Activated CD8-positive, alpha-beta T cell treated with anti-CD3 and anti-CD28 coated beads for 36 hours (primary cell): ENCODE measurements at places on chromosomes 7 and 10. TPM values are rescaled to one million over a fixed set of nuclear protein-coding genes. Genes with fewer than 3 reads are reported as not detected.
A peak's percentile ranks its signal among the peaks of the same experiment; 100 is the strongest.

VAX1 gene
- not detected for total RNA-seq

ACSM6 gene
- not detected for total RNA-seq

SEC24C gene
- total RNA-seq, result 88.7 TPM

UBN2 gene
- 7.0 TPM for total RNA-seq

MYL10 gene
- total RNA-seq, result not detected

TIMM23 gene
- 70.7 TPM for total RNA-seq

GNG11 gene
- not detected for total RNA-seq

C7orf33 gene
- not detected for total RNA-seq

LIPN gene
- total RNA-seq, result not detected

CALML3 gene
- total RNA-seq, result not detected

PRSS37 gene
- total RNA-seq, result not detected

DNA sequence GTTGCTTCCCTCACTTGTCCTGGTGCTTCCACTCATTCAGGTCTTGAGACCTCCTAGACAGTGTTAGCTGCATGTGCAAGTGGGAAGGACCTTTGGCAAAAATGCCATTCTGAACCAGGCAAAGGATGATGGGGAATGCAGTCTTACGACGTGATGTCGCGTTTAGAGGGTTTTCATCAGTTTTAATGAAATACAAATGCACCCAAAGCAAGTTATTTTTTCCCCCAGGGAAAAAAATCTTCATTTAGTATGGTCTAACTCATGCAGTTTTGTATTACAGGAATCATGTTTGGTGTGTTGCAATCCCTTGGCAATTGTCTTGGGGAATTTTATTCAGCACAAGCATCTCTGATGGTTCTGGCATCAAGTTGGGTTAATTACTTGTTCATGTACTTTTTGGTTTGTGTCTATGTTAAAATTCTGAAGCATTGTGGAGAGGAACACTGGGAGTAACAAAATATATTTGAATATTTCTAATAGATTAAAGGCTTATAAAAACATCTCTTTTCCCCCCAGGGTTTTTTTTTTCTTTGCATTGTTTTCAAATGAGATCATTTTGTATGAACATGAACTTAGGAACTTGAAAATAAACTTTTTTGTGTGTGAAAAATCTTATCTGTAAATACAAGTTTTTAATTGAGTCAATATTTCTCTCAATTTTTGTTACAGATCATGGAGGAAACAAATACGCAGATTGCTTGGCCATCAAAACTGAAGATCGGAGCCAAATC lies 188.9 kb downstream of the BICC1 start:
- no peak for DNase-seq

DNA sequence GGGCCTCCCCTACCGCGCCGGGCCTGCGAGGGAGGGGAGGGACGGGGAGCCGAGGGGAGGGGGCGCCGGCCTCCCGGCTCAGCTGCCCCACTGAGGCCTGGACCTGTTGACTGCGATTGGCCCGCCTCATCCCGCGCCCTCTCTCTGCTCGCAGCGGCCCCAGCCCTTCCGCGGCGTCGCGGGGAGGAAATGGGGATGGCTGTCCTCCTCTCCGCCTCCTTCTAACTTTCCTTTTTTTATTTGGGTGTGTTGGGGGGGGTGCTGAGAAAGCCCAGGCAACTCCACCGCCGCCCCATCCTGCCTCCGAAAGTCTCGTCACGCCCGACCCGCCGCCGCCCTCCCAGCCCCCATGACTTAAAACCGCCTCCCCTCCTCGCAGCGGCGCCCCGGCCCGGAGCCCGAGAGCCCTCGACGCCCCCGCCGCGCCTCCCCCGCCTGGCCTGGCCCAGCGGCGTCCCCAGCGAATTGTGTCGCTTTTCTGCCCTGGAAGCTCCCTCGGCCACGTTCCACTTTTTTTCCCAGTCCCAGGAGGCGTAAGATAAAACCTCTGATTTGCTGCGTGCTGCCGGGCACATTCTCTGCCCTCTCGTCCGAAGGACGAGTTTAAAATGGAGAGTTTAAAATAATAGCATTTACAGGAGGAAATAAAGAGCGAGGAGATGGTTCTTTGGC lies 842 bp upstream of the SKIDA1 start:
- peak; percentile 70 for DNase-seq

DNA sequence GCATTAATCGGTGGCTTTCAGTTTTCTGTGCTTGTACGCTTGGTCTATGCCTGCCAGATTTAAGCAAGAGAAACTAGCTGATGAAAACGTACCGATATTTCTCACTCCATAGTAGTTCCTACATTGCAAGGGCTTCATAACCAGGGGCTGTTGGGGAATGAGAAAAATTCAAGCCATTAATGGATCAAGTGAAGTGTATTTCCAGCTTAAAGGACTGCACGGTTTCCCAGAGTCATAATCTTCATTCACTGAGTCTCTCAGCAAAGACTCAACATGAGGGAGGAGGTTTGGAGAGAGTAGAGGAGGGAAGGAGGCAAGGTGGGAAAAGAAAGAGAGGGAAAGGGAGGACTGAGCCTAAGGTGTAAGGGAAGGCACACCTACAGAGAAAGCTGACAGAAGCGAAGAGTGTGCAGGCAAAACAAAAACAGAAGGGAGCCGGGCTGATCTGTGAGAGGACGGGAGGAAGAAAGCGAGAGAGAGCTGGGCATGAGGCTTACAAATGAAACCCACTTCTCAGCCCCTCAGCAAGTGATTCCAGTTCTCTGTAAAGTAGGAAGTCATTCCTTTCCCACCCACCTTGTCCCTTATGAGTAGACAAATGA lies 625 bp downstream of the GIMAP2 start:
- peak; percentile 22 for DNase-seq

DNA sequence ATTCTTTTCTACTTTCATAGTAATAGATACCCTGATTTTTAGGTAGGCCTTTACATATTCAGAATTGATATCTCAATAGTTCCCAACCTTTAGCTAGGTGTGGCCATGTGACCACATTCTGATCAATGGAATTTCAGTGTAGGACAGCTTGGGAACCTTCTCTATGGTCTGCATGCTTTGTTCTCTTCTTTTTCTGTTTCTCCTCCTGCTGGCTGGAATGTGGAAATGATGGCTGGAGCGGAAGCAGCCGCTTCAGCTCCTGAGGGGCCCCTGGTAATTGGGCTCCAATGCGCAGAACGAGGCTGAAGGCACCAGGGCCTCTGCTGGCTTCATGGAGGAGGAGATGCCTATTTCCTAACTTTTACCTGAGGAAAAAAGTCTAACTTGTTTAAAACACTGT lies 152.6 kb downstream of the ZMYND11 start:
- no peak for DNase-seq

- no peak for DNase-seq
Observed at GRCh38 chr10:89279421-89279869, 22.4 kb upstream of the IFIT2 start.

DNA sequence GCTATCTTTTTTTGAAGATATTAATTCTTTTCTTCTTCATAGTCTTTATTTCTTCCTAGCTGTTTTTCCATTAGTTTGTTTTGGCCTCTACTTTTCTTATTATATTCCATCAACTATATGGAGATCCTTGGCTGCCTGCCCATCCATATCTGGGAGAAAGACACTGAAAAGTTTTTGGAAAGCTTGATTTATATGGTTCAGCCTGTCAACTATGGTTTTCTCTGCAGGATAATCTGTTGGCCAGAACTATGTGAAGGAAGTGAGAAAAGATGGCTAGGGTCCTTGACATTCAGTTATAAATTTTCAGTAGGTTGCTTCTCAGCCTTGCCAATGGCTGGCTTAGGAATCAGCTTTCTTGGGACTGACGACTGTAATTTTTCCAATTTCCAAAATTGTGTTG lies 10.0 kb upstream of the CDK14 start:
- DNase-seq, result no peak

- DNase-seq, result no peak
Observed at GRCh38 chr10:75011221-75011620, 100.2 kb upstream of the SAMD8 start.

DNA sequence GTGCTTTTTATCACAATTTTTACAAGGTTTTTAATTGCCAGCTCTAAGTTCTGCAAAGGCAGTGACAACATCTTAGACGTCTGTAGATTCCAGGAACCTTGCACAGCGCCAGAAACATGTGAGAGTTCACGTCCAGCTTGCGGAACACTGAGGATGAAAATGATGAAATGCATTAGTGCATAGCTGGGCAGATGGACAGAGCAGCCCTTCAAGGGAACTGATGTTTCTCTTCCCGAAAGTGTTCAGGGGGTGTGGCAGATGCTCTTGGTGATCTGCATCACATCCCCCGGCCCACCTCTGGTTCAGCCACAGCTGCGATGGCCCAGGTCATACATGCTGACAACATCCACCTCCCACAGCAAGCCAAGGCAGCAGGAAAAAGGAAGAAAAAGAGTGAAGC lies 40.9 kb downstream of the ITIH5 start:
- no peak for DNase-seq

DNA sequence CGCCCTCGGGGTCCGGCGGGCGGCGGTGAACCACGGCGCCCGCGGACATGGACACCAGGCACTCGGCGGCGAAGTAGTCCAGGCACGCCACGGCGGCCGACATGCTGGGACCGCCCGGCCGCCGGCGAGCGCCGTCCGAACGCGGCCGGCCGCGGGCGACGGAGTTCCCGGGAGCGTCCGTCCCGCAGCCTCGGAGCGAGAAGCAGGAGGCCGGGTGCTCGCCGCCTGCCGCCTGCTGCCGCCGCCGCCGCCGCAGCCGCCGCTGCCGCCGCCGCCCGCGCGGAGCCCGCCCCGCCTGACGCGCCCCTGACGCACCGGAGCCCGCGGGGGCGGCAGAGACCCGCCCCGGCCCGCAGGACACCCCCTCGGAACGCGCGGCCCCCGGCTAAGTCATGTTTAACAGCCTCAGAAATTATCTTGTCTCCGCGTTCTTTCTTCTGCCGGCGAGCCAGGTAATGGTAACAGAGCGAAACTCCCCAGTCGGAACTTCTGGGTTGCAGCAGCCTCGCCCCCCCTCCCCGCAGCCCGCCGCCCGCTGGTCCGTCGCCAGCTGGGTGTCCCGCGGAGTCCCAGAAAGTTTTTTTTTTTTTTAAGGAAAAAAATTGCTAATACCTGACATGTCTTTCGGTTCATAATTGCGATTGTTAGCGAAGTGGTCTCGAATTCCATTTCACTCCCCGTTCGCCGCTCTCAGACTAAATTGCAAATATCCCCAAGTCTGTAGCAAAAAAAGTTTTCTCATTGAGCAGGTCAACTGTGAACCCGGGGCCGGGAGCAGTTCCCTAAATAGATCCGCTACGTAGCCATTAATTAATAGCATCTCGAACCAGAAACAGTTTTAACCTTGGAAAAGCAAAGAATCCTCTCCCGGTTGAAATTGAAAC lies at the start of gene KLF14:
Gene KLF14 (minus strand): TSS at position 277 of the 884 bp plus-strand sequence. CDS start 174 bp downstream, at position 103.
- DNase-seq, result peak; percentile 46

- DNase-seq, result no peak
Observed at GRCh38 chr7:155813546-155814315, 1.5 kb upstream of the SHH start.

- no peak for DNase-seq
Observed at GRCh38 chr7:219581-220150, 27.3 kb downstream of the FAM20C start.

DNA sequence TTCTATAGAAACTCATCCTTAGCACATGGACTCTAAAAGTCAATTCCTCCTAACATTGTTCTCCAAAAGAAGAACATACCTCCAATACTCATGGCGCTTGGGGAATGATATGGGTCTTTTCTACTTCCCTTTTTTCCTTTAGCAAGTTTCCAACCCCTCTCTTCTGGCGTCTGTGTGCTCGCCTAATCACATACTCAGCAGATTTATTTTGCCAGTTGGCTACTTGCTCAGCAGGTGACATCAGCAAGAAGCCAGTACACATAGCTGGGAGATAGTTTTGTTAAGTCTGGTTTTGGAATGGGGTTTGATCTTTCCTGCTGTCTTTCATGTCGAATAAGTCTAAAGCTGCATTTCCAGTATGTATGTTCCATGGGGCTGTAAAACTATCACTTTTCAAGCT lies 193.8 kb downstream of the POM121L12 start:
- DNase-seq, result no peak

GRCh38 chr7:132424821-132425724 lies 151.2 kb downstream of the PLXNA4 start:
- no peak for DNase-seq

- no peak for DNase-seq
Observed at GRCh38 chr7:115230882-115231571, 309.1 kb downstream of the MDFIC start.

DNA sequence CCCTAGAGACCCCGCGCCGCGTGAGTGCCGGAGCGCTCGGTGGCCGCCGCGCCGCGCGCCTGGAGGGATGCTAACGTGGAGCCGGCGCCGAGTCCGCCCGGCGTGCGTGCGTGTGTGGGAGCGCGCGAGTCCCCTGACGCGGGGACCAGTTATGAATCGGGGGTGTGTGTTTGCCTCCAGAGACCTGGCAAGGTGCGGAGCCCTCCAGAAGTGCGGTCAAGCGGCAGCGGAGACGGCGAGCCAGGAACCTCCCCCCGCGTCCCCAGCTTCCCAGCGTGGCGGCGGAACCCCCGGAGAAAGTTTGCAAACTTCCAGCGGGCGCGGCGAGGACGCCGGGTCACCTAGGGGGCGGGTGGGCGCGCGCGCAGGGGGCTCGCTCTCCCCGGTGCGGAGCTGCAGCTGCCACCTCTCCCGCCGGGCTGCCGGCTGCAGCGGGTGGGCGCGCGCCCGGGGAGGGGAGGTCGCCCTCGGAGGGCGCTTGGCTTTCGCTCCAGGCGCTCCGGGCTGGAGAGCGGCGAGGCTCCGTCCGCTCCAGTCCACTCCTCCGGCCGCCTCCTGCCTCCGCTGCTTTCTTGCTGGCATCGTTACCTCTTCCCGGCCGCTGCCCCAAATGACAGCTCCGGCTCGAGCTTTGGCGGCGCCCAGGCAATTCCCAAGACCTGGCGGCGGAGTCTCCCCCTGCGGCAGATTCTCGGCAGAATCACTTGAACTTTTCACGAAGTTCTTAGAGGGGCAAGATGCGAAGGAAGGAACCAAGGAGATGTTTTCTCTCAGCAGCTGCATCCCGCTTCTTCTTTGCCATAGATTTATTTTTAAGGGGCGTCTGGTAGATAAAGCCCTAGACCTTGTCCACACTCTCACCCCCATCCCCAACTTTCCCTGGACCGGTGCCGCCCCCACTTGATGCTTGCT lies 2.3 kb upstream of the CREB5 start:
- DNase-seq, result peak; percentile 25

DNA sequence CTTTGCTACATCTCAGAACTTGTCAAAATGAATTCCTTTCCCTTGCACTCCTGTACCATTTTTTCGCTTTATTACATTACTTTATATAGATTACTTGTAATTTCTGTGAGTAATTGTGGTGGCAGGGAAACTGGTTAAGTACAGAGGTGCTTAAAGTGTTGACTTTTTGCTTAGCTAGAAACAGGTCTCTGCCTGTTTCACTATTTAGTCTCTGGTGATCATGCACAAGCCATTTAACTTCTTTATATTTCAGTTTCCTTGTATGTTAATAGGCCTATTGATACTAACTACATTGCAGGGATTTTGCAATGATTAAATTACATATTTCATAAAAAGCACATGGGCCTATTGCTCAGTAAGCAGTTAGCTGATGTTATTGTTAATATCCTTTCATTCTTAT lies 233.8 kb downstream of the PRKG1 start:
- no peak for DNase-seq

DNA sequence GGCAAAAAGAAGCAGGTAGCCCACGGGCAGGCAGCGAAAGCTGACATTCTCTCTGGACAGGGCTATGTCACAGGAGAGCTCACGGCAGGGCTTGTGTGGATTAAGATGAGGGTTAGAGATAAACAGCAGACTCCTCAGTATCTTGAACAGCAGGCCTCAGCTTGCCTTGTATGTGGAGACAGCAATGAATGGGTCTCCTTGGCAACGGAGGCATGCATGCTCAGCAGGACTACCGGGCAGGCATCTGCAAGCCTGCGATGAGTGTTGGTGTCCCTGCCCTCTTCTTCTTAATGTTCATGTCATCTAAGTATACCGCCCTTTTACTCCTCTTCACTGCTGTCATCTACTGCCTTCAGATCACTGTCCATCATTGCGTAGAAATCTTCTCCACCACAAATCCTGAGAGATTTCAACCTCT lies 81.9 kb upstream of the C1GALT1 start:
- no peak for DNase-seq
